NCI-H774 (cell line): ENCODE measurements at places on chromosomes 16 and 17.
A peak's percentile ranks its signal among the peaks of the same experiment; 100 is the strongest.

GRCh38 chr17:59829217-59830006, 63.3 kb downstream of the TUBD1 start:
- peak; percentile 80 for DNase-seq

DNA sequence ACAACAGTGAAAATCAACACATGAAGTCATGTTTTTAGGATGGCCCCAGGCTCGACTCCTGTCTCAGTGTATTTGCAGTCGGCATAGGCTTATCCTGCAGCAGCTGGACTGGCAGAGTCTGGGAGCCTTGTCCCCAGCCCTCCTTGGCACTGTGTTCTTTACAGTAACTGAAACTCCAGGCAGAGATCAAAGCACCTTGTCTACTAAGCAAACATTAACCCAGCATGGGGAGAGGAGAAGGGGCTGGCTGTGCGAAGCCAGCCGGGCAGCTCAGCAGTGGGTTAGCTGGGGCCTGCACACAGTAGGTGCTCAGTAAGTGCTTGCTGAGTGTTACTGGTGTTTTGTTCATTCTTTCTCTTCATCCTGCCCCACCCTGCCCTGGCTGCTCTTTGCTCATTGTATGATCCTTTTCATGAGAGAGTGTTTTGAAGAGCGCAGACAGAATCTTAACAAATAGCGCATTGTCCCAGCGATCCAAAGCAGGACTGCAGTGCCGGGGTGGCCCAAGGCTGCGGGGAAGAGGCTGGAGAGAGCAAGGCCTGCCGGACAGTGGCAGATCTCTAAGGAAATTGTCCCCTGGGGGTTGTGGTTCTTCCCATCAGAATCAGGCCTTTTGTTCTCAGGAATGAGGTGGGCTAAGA, 23.5 kb upstream of the ITGB4 start:
- no peak for DNase-seq

GRCh38 chr17:2388683-2389055, 12.2 kb downstream of the MNT start:
- no peak for DNase-seq

- peak; percentile 18 for DNase-seq
These were observed 121.0 kb downstream of the COPRS start for GRCh38 chr17:31738067-31738466.

- DNase-seq, result no peak
These were observed 183.0 kb upstream of the FOXF1 start for GRCh38 chr16:86327321-86327720.
